NCI-H345 (cell line): ENCODE measurements at places on chromosomes 5 and 9.

DNA sequence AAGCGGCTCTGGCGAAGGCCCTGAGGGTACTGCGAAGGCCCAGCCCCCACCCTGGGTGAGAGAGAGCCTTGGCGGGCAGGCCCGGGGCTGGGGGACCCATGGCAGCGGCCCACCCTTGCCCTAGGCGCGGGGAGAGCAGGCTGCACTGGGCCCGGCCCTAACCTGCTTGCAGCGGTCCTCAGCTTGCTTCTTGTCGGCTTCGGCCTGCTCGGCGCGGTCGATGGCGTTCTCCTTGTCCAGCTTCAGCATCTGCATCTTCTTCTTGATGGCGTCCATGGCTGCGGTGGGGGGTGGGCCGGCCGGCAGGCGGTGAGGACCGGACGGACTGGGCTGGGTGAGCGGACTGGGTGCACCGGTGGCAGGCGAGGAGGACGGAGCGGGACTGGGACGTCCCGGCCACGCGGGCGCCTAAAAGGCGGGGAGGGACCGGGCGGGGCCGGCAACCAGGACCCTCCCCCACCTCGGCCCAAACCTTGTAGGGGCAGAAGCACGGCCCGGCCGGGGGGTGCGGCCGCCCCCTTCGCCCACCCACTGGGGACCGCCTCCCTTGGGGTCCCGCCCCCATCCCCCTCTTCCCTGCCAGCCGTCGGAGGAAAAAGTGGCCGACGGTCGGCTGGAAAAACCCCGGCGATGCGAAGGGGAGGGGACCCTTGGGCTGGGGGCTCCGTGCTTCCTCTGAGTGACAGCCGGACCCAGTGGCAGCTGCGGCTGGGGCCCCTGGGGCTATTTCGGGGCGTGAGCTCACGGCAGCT lies at the start of gene TPM2:
Gene TPM2, minus strand, starts transcription at position 384 of the 752 bp plus-strand sequence. Its CDS starts 108 bp downstream, at position 276.
- no peak for DNase-seq

DNA sequence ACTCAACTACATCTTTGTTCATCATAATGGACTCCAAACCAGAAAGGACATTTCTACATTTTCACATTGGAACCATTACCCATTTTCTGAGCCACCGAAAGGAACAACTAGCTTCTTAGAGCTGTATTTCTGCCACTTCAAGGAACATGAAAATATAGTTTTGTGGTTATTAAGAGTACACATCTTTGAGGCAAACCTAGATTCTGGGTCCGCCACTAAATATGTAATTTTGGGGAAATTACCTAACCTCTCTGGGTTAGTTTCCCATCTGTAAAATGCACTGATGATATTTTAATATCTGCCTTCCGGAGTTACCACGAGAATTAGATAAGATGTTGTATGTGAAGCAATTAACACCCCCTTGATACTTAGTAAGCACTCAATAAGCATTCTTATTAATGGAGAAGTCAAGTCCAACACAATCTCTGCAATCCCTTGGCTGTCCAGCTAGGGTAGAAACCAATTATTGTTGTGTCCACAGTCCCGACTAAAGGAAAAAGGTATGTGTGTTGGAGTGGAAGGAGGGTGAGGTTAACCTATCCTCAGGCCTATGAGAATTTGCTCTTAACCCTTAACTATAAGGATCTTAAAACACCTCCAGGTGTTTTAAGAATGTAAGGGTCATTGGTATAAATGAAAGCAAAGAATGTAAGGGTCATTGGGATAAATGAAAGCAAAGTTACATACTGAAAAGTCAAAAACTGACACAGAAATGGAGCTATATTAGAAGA lies 94.0 kb upstream of the PTGER4 start:
- no peak for DNase-seq

DNA sequence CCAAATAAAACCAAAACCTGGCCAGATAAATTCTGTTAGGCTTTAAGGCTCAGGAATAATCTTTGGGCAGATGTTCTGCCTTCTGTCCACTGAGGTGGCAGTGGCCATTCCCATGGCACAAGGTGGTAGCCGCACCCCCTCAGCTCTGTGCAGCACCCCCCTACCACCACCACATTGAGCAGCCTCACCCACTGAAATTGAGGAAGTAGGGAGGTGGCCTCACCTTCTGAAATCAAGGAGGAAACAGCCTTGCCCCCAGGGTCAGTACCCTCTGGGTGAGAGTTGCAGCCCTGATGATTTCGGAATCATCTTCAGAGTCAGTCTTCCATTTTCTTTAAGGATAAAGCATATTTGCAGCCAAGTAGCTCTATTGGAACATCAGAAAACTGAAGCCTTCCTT lies 204.8 kb upstream of the PIK3R1 start:
- no peak for DNase-seq

DNA sequence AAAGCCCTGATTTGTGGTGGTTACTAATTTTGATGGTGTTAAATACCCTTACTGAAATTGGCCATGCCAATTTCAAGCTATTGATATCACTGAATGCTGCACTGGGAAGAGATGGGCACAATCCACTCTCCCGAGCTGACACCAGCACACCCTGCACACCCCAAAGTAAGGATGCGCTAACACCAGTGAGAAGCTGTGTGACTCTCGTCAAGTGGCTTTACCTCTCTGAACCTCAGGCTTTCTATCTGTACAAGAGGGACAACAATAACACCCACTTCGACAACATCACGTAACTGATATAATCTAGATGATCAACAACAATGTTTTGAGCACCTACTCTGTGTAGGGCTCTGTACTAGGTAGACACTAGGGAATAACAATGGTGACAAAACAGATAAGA lies 8.0 kb upstream of the AKNA start:
- no peak for DNase-seq

GRCh38 chr9:81635521-81636254 lies 53.7 kb downstream of the TLE1 start:
- DNase-seq, result no peak

DNA sequence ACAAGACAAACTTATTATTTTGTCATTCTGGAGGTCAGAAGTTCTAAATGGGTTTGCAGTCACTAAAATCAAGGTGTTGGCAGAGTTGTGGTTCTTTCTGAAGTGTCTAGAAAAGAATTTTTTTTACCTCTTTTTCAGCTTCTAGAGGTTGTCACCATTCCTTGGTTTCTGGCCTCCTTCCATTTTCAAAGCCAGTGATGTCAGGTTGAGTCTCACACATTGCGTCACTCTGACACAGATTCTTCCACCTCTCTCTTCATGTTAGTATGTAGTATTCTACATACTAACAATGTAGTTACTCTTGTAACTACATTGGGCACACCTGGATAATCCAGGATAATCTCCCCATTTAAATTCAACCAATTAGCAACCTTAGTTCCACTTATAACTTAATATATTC lies 290.3 kb downstream of the RFX3 start:
- no peak for DNase-seq

DNA sequence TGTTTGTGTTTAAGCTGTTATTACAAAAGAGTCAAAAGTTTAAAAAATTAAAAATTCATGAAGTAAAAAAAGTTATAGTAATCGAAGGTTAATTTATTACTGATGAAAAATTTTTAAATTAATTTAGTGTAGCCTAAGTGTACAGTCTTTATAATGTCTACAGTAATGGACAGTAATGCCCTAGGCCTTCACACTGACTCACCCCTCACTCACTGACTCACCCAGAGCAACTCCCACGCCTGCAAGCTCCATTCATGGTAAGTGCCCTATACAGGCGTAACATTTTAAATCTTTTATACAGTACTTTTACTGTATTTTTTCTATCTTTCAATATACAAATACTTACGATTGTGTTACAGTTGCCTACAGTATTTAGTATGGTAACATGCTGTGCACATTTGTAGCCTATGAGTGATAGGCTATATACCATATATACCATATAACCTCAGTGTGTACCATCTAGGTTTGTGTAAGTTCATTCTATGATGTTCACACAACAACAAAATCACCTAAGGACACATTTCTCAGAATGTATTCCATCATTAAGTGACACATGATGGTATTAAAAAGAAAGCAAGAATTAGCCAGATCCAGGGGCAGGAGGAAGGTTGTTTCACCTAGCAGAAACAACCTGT lies 40.1 kb downstream of the DCAF10 start:
- no peak for DNase-seq

- DNase-seq, result peak; percentile 7
Measured at GRCh38 chr9:117733465-117733864, 29.3 kb downstream of the TLR4 start.

GRCh38 chr9:119302988-119303698 lies 66.1 kb downstream of the BRINP1 start:
- peak; percentile 24 for DNase-seq

DNA sequence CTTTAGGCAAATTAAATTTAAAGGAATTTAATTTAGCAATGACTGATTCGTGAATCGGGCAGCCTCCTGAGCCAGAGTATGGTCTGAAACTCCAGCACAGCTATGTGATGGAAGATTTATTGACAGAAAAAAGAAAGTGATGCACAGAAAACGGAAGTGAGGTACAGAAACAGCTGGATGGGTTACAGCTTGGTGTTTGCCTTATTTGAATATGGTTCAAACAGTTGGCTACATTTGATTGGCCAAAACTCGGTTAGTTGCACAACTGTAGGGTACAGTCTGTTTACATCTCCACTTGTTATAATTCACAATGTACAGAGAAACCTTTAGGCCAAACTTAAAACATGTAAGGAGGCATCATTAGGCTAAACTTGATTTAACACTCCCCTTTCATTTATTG lies 1716.1 kb upstream of the C9orf72 start:
- DNase-seq, result no peak

DNA sequence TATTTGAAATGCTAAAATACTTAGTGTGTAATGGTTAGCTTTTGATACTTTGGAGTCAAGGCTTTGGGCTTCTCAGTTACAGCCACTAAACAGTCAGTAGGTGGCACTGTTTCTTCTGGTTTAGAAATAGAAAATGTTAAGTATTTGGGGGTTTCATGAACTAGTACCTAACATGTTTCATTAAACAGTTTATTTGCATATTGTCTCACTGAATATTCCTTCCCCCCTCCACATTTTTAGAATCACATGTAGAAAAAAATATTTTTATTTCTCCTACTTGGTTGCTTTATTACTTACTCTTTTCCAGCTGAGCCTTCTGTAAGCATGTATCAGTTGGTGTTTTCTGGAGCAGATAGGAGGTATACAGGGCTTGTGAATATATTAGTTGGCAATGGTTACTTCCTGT lies 48.0 kb downstream of the IPO11 start:
- peak; percentile 28 for DNase-seq

DNA sequence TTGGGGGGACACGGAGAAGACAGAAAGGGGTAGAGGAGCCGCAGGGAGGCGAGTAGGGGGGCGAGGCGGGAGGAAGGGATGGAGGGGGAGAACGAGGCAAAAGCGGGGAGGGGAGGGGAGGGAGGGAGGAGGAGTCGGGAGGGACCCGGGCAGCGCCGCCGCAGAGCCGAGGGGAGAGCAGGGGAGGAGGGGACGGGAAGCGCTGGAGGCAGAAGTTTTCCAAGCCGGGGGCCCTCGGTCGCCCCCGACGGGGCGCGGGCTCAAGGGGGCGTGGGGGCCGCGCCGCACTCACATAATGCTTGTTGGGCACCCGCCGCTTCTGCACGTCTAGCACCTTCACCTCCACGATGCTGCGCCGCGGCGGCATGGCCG lies 353 bp downstream of the SH3PXD2B start:
- peak; percentile 49 for DNase-seq

DNA sequence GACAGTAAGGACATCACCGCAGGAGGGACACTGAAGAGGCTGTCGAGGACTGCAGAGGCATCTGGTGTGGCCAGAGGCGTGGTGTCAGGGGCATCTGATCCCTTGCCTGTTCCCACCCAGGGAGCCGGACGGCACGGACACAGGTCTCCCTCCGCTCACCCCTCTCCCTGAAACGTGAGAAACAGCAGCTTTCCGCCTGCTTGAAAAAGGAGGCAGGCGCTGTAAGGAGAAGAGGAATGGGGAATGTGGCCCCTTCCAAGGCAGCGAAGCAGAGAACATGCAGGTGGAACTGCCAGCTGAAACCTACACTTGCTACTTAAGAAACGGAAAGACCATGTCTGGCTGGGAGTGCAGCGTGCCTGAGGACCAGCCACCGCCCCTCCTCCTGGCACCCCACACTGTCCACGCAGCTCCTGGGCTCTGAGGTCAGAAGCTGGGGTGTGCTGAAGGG lies 176.2 kb downstream of the GAPVD1 start:
- no peak for DNase-seq

DNA sequence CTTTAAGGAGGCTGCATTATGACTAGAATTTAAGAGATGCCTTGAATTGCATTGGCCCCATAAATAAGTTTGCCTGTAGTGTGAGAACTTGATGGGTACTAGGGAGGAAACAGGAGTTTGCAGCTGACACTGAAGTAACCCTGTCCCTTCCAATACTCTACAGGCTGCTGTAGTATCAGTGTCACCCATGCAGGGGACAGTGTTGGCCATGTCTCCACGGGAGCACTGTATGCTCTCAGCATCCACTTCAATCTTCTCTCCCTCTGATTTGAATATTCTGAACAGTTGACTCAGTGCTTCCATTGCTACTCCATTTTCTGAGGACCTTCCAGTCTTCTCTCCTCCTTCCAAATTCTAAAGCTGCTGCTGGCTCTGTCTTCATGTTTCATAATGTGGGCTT lies 11.4 kb upstream of the IFNA14 start:
- DNase-seq, result no peak

DNA sequence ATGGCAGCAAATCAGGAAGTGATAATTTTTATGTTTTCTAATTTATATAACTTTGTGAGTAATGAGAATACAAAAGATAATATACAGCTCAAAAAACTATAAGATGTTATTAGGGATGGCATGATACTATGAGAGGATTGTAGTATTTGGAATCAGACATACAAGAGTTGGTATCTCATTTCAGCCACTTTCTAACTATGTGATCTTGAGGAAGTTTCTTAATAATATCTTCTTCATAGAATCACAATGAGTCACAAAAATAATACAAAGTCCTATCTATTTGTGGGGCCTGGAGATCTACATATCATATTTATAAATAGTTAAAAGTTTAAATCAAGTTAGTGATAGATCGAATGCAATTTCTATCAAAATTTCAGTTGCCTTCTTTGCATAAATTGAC lies 23.7 kb upstream of the TMED7 start:
- no peak for DNase-seq

DNA sequence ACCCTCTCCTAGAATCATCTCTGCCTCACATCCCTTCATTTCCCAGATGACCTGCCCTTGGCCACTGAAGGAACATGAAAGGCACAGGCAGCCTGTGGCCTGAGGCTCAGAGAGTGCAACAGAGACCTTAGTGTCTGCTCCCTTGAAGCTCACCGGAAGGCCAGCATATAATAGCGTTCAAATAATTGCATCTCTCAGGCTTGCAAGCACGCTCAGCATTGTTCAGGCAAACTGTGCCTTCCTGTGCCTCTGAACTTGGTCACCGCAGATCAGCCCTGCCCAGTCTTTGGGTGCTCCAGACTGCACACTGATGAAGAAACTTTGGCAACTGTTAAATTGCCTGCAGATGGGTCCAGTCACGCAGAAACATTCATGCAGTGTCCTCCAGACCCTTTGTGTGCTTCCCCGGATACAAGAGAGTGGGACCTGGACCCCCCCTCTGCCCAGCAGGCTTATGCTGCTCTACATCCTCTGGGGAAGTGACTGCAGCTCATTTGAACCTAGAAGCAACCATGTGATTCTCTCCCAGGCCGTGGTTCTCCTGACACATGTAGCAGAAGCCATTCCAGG lies 216.0 kb upstream of the ANKRD55 start:
- no peak for DNase-seq
